ENCODE measurements at places on chromosomes 13 and 19.

- no peak for DNase-seq
Measured at GRCh38 chr13:41007744-41008128, 11.4 kb downstream of the ELF1 start.

GRCh38 chr19:10219678-10220077, 11.5 kb downstream of the S1PR2 start:
- peak; percentile 22 for DNase-seq

DNA sequence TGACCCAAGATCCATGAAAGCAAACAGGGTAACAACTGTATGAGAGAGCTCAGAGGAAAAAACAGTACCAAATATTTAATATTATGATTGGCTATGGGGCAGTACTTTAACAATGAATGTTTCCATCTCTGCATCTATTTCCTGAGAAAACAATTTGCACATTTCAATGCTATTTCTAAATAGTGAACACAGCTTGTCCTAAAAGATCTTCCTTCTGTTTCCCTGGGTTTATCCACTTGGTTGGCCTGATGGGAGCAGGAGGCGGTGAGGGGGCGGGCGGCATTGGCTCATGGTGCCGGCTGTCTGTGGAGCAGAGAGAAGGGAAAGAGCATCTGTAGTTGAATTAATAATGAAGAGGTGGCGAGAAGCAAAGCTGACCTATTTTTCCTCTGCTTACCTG, 291.4 kb downstream of the DCLK1 start:
- no peak for DNase-seq

- DNase-seq, result no peak
Measured at GRCh38 chr19:16030964-16031871, 45.1 kb upstream of the TPM4 start.

DNA sequence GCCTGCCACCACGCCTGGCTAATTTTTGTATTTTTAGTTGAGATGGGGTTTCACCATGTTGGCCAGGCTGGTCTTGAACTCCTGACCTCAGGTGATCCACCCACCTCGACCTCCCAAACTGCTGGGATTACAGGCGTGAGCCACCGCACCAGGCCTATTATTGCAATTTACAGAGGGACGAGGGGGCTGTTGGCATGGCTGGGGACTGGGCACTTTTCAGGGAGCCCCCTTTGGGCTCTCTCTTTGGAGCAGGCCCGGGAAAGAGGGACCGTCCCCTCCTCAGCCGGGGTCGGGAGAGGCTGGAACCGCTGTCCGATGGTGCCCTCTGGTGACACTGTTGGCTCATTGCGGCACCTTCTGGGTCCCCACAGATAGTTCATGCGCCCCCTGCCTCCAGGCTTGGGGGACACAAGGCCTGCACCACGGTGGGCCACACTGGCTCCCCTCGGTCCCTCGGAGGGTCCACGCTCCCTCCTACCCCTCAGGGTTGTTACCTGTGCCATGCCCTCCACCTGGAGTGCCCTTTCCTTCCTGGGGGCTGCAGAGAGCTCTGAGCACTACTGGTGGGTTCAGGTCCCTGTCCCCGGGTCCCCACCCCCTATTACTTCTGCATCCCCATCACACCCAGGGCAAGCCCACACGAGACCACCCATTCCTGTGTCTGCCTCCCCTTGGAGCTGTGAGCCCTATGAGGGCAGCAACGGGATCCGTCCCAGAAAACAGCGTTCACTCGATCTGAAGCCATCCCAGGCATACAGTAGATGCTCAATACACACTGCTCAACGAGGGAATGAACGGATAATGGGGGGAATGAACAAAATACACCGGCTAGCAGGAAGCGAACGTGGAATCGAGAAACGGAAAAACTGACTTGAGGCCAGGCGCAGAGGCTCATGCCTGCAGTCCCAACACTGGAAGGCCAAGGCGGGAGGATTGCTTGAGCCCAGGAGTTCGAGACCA, 12.5 kb downstream of the FEM1A start:
- DNase-seq, result peak; percentile 33

DNA sequence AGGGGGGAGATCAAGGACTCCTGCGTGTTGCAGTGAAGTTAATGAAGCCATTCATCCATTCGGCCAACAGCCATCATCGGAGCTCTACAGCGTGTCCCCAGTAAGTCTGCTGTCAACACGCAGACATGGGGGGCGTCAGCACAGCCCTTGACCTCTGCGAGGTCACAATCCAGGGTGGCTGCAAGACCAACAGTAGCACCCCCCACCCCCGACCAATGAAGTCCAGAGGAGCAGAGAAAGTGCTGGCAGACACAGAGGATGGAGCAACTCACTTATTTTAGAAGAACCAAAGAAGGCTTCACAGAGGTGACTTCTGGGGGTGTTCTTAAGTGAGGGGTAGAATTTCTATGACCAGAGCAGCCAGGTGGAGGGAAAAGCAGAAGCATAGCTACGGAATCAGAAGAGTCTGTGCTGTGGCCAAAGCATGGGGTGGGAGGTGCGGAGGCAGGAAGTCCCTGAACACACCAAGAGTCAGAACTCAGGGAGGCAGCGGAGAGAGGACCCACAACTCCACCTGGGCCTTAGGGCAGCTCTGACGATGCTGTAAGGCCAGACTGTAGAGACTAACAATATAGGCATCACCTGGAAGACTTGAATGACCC, 185.4 kb downstream of the FOXO1 start:
- DNase-seq, result no peak

DNA sequence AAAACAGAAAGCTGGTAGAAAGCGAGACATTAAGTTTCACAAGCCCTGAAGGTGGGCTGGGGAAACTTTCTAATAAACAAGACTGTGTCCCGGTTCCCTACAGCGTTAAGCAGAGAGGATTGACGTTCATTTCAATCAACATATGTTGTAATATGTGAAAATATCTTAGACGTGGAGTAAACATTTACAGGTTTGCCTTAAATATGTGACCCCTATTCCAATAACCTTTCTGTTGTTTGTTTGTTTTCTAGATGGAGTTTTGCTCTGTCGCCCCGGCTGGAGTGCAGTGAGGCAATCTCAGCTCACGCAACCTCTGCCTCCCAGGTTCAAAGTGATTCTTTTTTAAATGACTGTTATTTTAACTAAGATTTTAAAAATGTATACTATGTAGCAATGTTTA, 526.2 kb downstream of the SUCLA2 start:
- no peak for DNase-seq

DNA sequence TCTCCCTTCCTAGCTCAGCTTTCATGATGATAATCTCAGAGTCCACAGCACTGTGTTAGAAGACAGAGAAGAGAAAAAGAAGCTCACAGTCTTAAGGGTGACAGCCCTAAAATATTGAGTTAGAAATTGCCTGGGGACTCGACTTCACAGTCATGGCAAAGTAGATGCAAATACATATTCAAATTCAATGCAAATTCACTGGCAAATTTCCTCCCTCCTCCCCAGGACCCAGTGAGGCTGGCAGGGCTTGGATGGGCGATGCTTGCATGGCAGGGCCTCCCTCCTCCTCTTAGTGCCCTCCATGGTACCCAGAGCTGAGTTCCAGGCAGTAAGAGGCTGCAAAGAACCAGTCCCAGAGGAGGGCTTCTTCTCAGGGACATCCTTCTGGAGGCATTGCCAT, 115.6 kb upstream of the UQCRFS1 start:
- DNase-seq, result no peak

GRCh38 chr13:98823442-98823841, 71.0 kb upstream of the SLC15A1 start:
- no peak for DNase-seq

- DNase-seq, result peak; percentile 62
Measured at GRCh38 chr19:49590971-49591730, at the start of gene PRR12. Gene PRR12, plus strand, starts transcription at chr19:49591182. Its CDS starts 473 bp downstream, at chr19:49591655.

DNA sequence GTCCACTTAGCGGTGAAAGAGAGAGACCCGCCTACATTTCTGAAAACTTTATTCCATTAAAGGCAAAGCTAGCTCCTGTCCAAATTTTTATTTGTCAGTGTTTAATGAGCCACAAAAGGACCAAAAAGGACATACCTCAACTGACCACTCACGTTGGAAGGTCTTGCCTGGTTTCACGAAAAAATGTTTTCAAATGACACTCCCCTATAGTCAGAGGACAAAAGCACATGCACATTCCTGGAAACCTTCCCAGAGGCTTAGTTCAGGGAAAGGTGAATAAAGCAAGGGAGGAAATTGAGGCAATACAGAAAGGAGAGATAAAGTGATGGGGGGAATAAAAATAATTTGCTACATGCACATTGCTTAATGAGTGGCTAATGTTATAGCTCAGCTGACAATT, 55.6 kb downstream of the DOCK9 start:
- DNase-seq, result no peak

GRCh38 chr19:28046932-28047331, 1166.0 kb downstream of the UQCRFS1 start:
- no peak for DNase-seq

DNA sequence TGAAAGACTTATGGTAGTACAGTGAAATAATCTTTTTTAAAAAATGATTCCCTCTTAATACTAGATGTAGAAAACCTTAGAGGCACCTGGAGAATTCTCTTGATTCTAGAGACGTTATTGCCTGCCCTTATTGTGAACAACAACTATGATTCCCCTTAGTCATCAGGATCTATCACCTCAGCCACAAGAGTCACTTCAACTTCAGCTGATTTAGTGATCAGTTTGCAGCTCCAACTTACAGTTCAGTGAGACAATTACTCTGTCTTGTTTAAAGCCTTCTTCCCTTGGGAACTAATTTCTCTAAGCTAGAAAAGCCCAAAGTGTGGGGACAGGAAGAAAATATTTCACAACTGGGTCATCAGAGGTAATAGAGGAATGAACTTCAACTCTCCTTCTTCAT, 254.3 kb upstream of the SLITRK1 start:
- DNase-seq, result no peak

- DNase-seq, result no peak
Measured at GRCh38 chr19:1019980-1020867, 699 bp downstream of the TMEM259 start.

DNA sequence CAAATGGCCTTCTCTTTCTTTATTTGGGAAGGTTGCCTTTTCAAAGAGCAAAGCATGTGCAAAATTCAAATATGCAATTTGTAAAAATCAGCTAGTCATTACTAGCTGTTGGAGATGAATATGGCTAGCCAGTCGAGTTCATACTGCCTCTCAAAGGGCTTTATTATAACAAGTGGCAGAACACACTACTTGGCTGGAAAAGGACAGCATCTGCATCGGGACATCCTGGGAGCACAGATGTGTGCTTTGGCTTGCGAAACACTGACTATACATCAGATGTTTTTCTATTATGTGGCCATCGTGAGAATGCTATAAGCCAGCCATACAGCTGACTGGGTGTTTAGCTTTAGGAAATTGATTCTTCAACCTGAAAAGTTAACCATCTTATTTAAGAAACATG, 424.2 kb downstream of the KCTD12 start:
- DNase-seq, result no peak

GRCh38 chr19:3646336-3647092, 19.9 kb upstream of the CACTIN start:
- no peak for DNase-seq

DNA sequence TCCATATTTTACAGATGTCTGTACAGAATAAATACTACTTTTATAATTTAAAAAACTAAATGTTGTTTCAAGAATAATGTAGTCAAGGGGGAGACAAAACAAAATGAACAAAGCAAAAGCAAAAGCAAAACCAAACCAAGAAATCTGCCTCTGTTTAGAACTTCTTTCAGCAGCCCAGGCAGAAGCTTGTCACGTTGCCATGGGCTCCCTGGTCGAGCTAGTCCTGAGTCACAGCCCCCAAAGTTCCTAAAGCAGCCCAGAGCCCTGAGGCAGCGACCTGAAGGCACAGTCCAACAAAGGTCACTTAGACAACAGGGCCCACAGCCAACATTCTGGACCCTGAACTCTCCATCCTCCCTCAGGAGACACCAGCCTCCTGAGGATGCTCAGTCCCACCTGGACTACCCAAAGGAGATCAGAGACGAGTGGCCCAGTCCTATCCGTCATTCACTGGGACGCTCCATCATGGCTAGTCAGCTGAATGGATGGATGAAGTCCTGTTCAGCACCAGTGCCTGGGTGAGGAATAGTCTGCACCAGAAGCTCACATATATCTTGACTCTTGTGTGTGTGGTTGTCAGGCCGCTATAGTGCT, 41.7 kb downstream of the SIAH3 start:
- no peak for DNase-seq

DNA sequence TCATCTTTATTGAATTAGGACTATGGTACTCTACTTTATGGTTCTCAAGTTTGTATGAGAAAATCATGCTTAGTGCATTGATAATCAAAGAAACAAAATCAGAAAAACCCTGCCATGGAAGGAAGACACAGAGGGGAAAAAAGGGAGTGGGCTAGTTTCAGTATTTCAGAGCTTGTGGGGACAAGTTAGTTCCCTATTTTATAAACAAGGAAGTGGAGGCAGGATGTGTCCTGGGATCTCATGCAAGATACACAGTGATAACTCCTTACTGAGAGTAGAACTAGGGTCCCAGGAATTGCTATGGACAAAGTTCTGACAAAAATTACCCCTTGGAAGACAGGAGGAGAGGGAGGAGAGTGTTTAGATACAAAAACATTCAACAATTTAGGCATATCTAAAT, 1277.3 kb downstream of the UQCRFS1 start:
- DNase-seq, result no peak

GRCh38 chr19:5126498-5127223, 157.7 kb downstream of the KDM4B start:
- no peak for DNase-seq

DNA sequence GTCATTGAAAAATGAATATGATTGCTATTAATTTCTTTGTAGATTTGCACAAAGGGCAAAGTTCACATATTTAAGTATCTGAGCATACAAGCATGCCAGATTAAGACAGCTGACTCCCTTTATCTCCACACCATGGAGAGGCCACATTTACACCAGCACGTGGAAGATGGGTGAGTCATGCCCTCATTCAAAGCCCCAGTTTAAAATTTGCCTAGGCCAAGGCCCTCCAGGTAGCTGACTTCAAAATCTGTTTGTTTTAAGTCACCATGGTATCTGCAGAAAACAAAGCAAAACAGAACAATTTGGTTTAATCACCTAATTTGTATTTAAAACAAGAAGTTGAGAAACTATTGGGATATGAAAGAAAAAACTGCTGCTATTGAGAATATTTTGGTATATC, 109.2 kb downstream of the ESD start:
- no peak for DNase-seq

GRCh38 chr19:3690551-3691371, 9.5 kb downstream of the PIP5K1C start:
- DNase-seq, result no peak

- DNase-seq, result no peak
Measured at GRCh38 chr13:108656742-108657141, 27.3 kb downstream of the MYO16 start.

DNA sequence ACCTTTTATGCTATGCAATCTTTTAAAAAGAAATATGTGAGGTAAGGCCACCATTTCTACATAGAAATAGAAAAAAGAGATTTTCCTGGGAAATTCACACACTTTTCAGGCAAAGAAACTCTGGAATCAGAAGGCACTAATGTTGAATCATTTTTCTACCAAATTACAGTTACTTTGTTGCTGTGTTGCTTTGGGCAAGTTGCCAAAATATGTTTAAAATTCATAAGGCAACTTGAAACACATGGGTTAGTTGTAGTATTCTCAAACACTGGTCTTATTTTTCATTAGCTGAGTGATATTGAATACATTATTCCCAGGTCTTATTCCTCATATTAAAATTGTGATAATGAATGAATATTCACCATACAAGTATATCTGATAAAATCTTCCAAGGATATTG, 195.0 kb upstream of the SLITRK1 start:
- no peak for DNase-seq

- DNase-seq, result no peak
Measured at GRCh38 chr13:99572131-99572530, 70.9 kb downstream of the TM9SF2 start.

- DNase-seq, result no peak
Measured at GRCh38 chr19:38252941-38253691, 3.1 kb downstream of the PPP1R14A start.

Data from activated T-helper 1 cell treated with anti-CD3 and anti-CD28 coated beads, Interleukin-12 subunit alpha, Interleukin-12 subunit beta, Interleukin-2, Interleukin-4 antibody, amounts not matched to agents 30 ng/mL and 10 ng/mL and 1 ng/mL, durations not matched to agents 14 hours and 24 hours and 36 hours (primary cell).